ENCODE measurements at places on chromosomes 2 and 18.

GRCh38 chr2:55891671-55892094, 31.9 kb downstream of the EFEMP1 start:
- no peak for DNase-seq

- DNase-seq = no peak
These were observed 37.7 kb downstream of the ZNF521 start for GRCh38 chr18:25314151-25314837.

DNA sequence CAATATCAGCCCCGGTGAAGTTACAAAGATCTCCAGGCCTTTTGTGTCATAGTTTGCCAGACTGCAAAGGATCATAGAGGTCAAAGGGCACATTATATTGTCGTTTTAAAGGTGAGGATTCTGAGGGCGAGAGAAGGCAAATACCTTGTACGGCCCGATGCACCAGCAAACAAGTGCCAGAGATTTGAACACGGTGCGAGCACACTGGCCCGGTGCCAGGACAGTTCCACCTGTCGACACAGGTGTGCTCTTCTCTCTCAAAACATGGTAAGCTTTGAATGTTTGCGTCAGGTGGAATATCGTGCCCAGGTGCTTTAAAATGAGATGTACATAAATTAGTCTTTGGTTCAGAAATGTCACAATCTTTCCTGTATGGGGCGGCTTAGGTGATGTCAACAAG, 776.1 kb upstream of the ID2 start:
- no peak for DNase-seq

DNA sequence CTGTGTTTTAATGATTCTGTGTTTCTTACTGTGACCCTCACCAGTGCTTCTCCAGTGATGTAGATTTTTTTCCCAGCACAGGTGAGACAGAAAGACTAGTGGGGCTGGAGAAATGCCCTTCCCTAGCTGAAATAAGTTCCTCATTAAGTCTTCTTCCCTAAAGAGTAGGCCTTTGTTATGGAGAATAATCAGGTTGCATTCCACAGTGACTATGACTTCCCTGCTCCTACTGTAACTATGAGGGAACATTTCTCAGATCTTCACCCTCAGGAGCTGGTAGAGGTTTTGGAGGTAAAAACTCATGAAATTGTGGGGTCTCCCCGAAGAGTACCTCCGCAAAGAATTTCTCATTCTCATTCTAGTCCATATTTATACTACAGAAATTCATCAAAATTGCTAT, 286.2 kb downstream of the GRB14 start:
- no peak for DNase-seq

DNA sequence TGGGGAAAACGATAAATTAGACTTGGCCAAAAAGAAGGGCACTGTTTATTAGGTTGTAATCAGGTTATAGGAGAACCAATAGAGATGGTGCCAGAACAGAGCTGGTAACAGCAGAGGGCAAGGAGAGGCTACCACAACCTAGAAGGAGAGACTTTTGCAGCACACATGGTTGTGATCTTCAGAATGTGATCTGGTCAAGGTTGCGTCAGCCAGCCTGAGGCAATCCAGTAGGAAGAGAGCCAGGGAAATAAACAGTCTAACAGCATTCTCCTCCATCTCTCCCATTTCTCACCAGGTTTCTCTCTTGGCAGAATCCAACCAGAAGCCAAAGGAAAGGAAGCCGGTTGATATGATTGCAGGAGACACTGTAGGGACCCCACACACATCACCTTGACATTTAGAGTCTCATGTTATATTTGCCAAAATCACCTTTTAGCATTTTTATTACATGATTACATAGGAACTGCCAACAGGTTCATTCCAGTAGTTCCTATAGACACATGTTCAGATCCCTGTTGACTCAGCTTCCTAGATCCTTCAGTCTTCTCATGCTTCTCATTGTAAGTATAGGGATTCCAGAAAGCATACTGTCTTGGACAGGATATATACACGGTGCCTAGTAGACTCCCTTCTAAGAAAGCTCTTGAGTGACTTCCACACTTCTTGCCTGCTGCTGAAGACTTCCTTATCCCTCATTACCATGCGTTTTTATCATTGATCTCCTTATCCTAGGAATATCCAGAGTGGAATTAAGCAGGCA, 17.6 kb upstream of the SPATS2L start:
- no peak for DNase-seq

DNA sequence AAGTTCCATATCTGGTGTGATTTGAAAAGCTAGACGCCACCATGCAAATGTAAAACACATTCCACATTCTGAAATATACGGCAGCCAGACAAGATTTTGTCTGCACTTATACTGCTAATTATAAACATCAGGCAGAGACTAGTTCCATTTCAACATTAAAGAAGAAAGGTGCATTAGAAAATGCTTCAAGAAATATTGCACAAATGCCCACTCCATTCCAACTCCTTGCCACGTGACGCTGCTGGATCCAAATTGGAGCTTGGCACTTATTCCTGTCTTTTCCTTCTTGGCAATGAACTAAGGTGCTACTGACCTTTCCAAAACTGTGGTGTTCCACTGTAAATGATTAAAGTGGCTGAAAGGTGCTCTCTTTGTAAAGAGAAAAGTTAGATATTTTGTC, 6.3 kb downstream of the COL6A3 start:
- DNase-seq = no peak

DNA sequence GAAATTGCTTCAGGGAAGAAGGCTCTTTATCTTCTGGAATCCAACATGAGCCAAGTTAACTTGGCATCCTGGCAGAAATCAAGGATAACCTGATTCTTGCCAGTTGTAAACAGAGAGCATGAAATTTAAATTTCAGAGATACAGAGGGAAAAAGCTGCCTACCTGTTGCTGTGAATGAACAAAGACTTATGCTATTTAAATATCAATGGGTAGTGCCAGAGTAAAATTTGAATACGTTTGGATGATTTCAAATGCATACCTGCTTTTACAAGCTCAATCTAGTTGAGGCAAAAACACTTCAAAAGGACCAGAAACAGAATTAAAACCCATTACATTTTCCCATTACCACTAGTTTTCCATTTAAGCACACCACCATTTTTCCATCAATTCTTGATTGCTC, 60.9 kb downstream of the CHST9 start:
- DNase-seq = no peak

DNA sequence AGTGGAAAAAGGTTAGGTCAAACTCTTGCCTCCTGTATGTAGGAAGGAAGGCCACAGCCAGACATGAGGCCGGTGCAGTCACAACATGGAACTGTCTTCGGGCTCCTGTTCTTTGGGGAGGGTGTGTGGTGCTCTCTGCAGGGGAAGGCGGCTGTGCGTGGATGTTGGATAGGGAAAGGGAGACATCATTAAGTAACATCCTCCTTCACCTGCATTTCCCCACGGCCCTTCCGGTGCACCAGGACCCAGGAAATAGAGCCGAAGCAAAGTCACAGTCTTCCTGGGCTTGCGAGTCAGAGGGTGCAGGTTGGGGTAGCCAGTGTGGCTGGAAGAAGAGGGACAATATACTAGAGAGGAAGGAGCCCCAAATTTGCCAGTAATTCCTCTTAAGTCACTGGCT, 78.9 kb upstream of the SMAD7 start:
- DNase-seq = no peak

DNA sequence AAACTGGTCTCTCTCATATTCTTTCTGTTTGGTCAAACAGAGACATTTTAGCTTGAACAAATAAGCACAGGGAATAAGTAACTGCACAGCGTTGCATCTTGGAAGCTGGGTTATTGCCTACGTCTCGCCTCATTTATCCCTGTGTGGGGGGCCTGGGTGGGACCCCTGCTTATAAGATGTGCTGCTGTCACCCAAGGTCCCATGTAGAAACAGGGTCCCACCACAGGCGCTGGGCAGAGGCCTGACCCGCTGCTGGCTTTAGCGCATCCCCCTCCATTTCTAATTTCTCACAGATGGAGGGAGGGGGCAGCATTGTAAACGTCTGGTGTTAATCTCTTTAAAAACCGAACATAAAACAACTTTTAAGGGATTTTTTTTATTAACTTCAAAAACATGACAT, 207.8 kb downstream of the HDAC4 start:
- DNase-seq = no peak

- DNase-seq = no peak
These were observed 13.7 kb downstream of the FBLN7 start for GRCh38 chr2:112151701-112152440.

DNA sequence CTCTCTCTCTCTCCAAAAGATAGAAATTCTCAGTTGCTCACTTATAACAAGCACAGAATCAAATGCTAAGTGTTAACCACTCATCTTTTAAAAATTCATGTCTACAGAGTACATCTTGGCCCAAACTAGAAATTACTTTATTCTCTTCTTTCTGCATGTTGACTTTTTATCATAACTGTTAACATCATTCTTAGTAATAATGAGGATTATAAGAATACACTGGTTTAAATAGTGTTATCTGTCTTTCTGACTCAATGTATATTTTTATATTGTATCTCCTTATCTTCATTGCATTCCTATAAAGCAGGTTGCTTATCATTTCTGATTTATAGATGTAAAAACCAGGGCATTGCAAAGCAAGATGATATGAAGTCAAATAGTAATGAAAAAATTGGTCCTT, 17.8 kb upstream of the KLF7 start:
- DNase-seq = no peak
